A172 (cell line): ENCODE measurements at places on chromosomes 3 and 15.

DNA sequence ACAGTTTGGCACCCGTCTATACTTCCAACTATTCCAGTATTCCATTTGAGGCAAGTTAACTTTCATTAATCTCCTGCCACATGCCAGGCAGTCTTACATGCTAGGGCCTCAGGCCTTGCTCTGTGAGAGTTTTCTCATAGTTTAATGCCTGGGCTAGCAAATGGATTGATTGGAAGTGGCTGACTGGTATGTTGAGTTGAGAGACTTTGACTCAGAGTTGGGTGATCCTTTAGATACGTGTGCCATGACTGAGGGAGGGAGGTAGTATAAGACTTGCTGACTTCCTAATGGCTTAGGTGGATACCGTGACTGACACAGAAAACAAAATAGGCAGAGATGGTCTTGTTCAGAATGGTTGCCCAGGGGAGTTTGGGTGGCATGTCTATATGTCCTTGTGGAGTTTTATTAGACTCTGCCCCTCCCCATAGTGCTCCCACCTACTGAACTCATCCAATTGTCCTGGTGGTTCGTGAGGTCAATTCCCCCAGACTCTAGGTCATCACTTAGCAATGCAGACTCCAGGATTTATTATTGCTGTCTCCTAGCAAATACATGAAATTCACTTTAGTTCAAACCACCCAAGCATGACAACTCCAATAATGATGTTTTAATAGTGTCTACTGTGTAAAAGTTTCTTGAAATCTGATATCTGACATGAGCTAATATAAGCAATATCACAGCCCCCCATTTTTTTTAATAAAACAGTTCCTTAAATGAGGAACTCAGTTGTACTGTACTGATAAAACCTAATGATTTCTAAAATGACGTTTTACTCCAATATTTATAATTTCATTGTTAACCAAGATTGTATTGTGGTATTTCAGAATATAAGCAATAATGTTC is 413.9 kb upstream of the MDFIC2 start:
- DNase-seq: no peak

DNA sequence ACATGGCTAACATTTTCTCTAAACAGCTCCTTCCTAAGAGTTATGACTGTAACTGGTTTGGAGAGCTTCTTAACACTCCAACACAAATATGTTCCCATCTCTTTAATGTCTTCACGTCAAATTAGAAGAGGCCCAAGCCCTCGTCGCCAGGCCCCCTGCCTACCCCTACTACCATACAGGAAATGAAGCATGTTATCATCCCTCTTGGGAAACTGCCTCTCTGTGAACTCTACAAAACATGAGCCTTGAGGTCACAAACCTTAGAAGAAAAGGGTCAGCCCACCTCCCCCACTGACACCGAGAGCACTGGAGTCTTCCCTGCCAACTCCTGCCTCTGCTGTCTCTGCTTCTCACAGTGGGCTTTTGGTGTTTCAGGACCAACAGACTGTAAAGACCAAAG is 243.1 kb upstream of the STT3B start:
- no peak for DNase-seq

DNA sequence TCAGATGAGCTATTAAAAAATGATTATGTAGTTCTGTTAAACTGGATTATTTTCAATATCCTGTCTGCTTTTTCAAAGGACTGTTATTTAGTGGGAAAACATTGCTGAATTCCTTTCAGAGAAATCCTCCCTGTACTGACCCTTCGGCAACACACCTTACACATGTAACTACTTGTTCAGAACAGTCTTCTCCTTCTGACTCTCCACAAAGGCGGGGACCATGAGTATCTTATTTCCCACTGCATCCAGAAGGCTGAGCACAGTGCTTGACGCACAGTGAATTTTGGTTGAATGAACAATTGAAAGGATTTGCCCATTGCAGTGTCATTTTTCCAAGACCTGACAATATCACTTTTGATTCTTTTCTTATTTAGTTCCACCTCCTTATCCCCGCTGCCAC is 23.1 kb upstream of the CFAP161 start:
- no peak for DNase-seq

DNA sequence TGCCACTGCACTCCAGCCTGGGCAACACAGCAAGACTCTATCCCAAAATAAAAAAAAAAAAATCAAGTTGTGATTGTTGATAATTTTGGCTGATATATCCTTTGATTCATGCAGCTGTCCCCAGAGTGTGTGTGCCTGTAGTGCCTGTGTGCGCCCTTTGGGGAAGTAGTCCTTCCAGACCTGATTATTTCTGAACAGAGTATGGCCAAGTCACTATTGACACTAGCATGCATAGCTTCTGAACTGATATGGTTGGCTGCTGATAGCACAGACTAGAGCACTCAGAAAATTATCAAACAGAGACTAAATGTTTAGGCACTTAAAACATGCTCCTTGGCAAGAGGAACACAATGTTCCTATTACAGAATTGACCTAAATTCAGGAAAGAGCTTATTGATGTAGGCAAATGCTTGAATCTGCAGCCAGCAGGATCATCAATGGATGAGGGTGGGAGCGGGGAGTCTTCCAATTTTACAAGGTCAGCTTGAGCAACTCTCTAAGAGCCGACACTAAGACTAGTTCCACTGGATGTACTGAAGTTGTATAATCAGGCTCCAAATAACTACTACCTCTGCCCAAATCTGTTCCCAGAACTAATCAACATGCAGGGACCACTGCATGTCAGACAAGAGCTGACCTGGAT is 17.7 kb upstream of the PTPN9 start:
- no peak for DNase-seq

GRCh38 chr3:88112289-88112688 is 37.5 kb upstream of the C3orf38 start:
- no peak for DNase-seq

DNA sequence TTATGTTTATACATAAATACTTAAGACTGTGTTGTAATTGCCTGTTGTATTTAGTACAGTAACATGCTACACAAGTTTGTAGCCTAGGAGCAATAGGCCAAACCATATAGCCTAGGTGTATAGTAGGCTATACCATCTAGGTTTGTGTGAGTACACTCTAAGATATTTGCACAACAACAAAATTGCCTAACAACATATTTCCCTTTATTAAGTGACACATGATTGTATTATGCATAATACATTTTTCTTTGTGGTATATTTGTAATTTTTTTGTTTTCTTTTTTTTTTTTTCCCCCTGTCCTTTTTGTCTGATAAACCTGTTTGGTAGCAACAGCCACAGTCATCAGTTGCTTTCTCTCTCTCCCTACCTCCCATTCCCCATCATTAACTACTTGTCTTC is 945.6 kb downstream of the ZPLD1 start:
- no peak for DNase-seq

- no peak for DNase-seq
Observed at GRCh38 chr3:118531816-118532215, 502.8 kb downstream of the IGSF11 start.

DNA sequence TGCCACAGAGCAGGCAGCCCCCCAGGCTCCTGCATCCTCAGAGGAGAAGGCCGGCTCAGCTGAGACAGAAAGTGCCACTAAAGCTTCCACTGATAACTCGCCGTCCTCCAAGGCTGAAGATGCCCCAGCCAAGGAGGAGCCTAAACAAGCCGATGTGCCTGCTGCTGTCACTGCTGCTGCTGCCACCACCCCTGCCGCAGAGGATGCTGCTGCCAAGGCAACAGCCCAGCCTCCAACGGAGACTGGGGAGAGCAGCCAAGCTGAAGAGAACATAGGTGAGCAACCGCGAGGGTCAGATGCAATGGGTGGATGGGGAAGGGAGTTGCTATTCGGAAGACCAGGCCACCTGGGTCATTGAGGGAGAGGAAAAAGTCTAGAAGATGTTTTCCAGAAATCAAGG is 53.0 kb downstream of the GAP43 start:
- no peak for DNase-seq
